Activated CD4-positive, alpha-beta T cell treated with anti-CD3 and anti-CD28 coated beads for 24 hours (primary cell): ENCODE measurements at places on chromosomes 3 and 15.

- no peak for DNase-seq
Observed at GRCh38 chr3:46501702-46502101, 3.9 kb downstream of the RTP3 start.

DNA sequence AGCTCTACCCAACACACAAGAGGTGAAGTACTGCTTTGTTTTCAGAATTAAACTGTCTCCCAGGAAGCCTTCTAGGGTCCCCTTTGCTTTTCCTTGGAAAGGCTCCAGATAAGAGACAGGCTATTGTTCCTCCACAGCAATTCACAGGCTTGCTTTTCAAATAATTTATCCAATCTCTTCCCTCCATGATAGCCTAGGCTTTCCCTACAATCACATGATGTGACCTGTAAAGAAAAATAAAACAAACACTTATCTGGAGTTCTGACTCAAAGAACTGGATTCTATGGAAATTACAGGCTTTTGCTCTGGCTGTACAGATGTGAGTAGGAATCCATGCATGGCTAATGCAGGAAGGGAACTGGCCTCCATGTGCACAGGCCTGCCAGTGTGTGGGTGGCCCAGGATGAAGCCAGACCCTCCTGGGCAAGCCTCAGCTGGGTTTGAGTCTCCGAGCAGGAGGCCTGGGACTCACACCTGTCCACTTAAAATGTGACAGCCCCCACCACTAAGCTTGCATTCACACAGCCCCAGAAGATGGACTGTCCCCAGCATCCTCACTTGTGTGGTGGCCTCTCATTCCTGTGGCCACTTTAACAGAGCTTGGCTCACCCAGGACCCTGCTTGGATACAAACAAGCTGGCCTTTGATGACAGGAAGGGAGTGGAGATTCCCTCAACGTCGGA lies 75.8 kb upstream of the LEKR1 start:
- no peak for DNase-seq

DNA sequence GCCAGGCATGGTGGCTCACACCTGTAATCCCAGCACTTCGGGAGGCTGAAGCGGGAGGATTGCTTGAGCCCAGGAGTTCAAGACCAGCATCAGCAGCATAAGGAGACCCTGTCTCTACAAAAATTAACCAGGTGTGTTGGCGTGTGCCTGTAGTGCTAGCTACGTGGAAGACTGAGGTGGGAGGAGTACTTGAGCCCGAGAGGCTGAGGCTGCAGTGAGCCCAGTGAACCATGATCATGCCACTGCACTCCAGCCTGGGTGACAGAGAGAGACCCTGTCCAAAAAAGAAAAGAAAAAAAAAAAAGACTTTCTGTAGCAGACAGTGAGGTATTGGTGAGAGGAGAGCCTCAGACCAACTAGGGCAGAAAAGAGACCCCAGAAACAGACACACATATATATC lies 263.8 kb downstream of the XXYLT1 start:
- DNase-seq: no peak

- no peak for DNase-seq
Observed at GRCh38 chr15:101029971-101030661, 111.0 kb downstream of the LRRK1 start.

GRCh38 chr15:61839546-61839945 lies 220.7 kb downstream of the VPS13C start:
- no peak for DNase-seq

DNA sequence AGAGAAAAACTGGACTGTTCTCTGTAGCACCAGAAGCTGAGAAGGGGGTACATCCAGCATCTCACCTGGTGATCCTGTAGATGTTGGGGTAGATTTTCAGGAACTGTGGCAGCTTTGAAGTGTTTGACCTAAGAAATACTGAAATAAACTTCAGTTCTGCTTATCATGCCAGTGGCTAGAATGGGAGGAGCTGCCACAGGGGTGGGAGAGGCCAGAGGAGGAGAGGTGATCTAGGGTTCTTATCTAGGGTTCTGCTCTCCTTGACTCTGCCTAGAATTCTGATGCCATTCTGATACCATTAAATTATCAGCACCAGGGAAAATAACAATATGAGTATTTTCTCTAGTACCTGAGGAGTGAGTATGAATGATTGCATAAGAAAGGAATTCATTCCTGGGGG lies 10.2 kb upstream of the CPOX start:
- no peak for DNase-seq

GRCh38 chr3:3578718-3579117 lies 220.5 kb upstream of the LRRN1 start:
- DNase-seq: no peak

- DNase-seq: no peak
Observed at GRCh38 chr15:69591905-69592508, 139.4 kb downstream of the RPLP1 start.

DNA sequence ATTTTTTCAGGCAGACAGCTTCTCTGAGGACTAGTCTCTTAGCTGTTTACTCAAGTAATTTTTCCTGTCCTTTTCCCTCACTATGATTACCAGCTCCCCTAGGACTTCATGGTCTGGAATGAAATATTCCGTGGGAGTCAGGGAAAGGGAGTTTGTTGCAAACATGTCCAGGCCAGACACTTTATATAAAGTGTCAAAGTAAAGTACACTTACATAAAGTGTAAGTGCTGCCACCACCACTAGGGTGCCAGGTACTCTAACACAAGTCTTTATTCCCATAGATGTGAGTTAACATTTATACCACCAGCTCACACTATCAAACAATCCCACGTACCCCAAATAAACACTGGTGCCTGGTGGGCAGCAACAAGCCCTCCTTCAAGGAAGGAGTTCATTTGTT lies 179.8 kb downstream of the SNRPN start:
- DNase-seq: no peak

GRCh38 chr3:48128774-48129173 lies 59.4 kb downstream of the CDC25A start:
- no peak for DNase-seq

DNA sequence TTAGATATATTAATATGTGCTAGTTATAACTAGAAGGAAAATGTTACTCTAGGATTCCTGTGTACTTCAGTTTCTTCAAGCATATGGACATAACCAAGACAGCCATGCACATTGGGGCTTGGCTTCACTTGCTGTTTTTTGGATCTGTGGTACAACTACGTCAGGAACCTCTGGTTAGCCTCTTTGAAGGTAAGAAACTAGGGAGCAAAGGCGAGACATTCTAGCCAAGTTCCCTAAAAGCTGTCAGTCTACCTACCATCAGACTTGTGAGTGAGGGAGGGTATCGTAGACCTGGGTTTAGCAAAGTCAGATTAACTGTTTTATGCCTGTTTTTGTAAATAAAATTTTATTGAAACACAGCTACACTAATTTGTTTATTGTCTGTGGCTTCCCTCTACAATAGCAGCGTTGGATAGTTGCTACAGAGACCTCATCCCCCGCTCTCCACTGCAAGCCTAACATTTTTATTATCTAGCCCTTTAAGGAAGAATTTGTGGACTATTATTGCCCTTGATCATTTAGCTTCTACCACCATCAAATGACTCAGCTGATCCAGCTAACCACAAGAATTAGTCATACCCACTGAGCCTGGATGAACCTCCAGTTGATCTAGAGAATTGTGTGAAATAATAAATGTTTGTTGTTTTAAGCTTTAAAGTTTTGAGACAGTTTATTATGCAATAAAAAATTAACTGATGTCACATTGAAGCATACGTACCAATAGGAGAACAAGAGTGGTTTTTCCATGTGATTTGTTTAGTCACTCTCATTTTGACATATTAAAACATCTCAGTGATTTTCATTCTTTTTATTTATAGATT lies 58.1 kb downstream of the RSRC1 start:
- no peak for DNase-seq

DNA sequence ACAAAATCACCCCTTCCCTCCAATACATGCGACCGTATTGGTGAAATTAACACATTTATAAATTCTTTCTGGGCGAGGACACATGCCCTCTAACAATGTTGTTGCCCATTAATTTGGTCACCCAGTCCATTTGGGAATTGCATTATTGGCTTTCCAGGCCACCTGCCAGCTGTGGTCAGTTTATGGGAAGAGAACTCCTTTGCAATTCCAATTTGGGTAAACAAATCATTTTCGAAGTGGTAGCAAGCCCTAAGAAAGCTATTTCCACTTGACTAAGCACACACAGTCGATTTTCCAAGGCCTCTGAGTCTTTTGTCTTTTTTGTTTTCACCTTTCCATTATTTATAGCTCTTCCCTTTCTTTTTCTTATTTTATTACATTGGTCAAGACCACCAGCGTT lies 362.3 kb upstream of the RGMA start:
- DNase-seq: no peak

DNA sequence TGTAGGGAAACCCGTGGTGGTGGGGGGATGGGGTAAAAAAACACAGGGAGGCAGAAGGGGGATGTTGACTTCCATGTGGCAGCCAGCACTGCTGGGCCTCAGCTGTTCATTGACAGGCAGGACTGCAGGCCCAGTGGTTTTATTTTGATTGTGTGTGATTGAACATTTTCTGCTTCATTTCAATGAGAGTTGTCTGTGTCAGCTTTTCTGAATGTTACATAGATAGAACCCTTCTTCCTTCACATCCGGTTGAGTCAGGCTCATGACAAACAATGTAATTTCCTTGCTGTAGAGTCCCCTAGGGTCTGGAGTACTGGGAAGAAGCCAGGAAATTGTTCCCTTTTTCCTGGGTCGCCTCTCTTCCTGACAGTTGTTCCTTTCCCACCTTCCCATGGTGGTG lies 8.2 kb upstream of the RPP25 start:
- no peak for DNase-seq

DNA sequence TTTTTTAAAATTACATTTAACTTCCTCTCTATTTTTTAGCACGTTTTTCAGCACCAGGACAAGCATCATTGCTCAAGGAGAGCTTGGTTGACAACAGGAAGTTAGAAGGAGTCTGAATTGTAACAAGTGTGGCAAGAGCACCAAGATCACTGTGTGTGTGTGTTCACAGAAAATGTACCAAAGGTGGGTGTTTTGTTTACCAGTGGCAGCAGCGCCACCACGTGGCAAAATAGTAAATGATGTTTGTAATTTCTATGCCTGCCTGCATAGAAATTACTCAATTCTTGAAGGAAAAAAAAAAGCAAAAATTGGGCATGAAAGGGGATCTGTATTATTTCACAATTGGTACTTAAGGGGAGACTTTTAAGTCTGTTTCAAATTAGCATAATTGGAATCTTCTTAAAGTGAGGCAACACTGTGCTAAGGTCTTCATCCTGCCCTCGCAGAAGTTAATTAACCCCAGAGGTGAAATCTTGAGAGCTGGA lies 7.4 kb upstream of the U2SURP start:
- peak; percentile 36 for DNase-seq

- DNase-seq: no peak
Observed at GRCh38 chr3:119279101-119279554, 15.1 kb upstream of the ARHGAP31 start.

DNA sequence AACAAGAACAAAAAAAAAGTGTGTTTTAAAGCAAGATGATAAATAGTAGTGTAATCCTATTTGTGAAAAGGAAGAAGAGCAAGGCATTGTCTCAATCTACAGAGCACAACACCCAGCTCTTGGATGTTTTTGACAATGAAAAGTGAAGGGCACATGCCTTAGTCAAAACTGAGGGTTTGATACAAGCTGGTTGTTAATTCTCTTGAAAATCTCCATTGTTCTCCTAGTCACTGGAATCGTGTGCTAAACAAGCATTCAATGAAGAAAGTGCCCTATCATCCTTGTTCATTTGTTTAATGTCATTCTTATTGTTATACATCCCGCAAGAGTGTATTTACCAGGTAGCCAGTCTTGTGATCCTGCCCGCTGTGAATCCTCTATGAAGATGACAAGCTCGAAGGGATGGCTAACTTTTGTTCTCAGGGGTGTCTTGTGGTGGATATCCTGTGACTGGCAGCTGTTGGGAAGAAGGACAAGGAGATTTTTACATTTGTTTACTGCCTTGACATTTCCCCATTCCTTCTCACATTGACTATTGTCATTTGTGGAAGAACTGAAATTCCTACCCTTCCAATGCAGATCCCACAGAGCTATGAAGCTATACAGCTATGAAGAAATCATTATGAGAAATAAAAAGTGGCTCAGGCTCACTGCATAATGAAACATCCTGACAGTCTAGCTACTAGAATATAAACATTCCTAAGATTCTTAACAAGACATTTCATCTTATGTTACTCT lies 175.9 kb downstream of the VGLL3 start:
- DNase-seq: no peak

DNA sequence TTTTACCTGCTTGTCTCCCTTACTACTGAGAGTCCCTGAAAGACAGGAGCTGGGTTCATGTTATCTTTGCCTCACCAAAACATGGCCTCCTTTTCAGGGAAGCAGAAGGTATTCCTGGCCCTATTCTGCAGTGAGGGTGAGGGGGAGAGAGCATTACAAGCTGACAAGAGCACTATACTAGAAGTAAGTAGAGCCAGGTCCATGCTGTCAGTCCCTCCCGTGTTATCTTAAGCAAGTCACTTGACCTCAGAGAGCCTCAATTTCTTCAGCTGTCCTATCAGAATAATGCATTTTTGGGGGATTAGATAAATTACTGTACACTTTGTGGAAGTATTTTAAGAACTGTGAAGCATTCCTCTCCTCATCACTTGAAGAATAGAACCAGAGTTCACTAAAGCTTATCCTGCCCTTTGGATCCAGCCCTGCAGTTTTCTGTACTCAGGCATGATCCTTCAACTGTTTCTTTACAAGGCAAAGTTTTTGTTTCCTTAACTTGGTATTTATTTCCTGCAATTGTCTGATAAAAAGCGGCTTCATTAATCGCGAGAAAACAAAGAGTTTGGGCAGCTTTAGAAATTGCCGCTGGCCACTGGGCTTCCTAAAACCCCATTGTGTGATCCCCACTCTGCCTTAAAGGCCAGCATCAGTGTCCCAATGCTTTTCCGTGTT lies 213.9 kb downstream of the CDIN1 start:
- DNase-seq: no peak

DNA sequence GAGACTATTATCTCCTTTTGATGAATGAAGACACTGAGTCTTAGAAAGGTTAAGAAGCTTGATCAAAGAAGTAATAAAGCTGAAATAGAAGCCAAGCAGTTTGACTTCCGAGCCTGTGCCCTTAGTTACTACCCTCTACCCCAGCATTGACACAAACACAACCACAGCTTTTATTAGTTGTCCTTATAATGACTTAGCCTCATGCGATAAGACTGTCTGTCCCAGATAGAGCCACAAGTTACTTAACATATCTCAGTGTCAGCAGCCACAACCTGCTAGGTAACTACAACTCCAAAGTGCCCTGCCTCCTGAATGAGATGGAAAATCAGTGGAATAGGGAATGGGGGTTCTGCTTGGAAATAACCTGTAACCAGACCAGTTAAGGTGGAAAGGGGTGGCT lies 781.6 kb upstream of the CFAP20DC start:
- DNase-seq: no peak

DNA sequence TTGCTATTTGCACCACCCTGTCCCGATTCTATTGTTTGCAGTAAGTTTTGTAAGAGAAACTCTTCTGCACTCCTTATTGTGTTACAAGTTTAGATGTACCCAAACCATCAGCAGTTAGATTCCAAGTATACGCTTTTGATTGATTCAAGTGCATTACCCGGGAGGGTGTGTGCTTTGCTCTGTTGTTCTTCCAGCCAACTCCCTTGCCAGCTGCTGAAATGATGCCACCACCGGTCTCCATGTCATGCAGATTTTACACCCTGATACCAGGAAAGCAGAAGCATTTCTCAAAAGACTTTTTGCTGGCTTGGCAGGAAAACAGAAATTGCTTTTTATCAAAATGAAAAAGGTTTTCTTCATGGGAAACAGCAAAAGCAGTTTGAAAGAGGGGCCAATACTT lies 1006.6 kb upstream of the CFAP20DC start:
- no peak for DNase-seq

- DNase-seq: no peak
Observed at GRCh38 chr3:154125378-154126030, 4.3 kb downstream of the ARHGEF26 start.

- no peak for DNase-seq
Observed at GRCh38 chr15:62793752-62794144, 248.8 kb upstream of the TPM1 start.
